ENCODE measurements at places on chromosomes 2 and 18.
A peak's percentile ranks its signal among the peaks of the same experiment; 100 is the strongest.

GRCh38 chr2:142874293-142874814 is 3.1 kb upstream of the KYNU start:
- DNase-seq, result no peak

GRCh38 chr2:224687156-224687555 is 29.0 kb downstream of the CCDC195 start:
- DNase-seq, result no peak

GRCh38 chr18:41370740-41371139 is 584.3 kb upstream of the PIK3C3 start:
- no peak for DNase-seq

DNA sequence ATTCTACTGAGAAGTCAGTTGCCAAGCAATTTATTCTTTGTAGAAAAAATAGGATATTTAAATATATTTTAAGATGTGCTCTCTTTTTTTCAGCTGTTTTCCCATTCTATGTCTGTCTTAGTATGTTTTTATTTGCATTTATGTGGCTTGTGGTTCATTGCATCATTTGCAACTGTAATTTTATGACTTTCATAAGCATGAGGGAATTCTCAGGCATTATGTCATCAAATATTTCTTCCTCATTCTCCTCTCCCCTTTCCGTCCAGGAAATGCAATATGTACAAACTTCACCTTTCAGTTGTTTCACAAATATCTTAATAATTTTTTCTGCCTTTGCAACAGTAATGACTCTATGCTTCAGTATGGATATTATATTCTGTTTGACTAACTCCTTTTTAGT is 560.2 kb upstream of the LRATD1 start:
- no peak for DNase-seq

- DNase-seq, result no peak
Observed at GRCh38 chr2:48728840-48729239, 26.7 kb downstream of the LHCGR start.

- no peak for DNase-seq
Observed at GRCh38 chr2:21664083-21664482, 540.3 kb downstream of the TDRD15 start.

DNA sequence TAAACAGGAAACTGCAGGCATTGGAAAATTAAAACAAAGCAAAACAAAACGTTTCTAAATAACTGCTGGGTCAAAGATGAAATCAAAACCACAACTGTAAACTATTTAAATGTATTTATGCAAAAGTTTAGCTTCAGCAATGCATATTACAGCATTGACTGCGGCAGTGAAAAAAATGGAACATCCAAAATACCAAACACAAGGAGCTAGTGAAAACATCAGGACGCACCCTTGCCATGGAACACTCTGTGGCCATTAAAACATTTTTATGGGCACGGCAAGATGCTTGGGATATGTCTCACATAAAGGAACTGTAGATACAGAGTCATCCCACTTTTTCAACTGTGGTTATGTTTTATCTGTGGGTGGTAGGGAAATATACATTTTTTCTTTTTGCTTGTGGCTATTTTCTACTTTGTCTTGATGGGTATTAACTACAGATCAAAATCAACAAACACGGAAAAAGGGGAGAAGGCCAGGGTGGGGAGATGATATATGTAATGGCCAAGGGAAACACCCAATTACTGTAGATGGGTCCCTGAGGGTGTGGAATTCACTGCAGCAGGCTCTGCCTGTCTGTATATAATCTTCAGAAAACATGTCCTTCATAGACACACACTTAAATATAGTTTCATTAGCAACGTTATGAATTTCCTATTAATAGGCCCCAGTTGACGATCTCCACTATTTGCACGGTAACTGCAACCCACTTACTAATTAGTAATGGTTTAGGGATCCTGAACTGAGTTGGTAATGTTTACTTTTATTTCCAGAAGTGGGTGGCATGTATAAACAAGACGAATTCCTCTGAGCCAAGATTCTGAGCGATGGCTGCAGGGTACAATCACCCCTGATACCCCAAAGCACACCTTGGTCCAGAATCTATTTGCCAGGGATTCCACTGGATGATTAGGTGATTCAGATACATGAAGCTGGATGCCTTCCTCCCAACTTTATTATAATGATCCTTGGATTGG is 110.5 kb downstream of the ACKR3 start:
- no peak for DNase-seq

- no peak for DNase-seq
Observed at GRCh38 chr2:206471524-206472062, 28.3 kb downstream of the ADAM23 start.

DNA sequence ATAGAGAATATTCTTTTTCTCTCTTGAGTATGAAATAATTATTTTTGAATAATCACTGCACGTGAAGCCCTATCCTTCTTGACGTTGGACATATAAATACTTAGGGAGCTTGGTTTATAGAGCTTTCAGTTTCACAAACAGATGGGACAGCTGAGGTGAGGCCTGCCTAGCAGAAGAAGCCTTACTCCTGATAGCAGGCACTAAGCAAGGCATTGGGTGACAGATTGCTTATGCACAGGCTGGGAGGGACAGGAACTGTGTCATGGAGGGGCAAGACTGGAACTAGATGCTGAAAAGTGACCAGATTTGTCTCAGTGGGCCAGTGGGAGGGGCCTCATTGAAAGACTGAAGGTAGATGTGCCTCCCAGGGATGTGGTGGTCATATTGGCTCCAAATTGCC is 220.8 kb downstream of the NEDD4L start:
- DNase-seq, result no peak

- DNase-seq, result peak; percentile 17
Observed at GRCh38 chr2:157596992-157597681, 31.5 kb downstream of the ACVR1C start.

- DNase-seq, result peak; percentile 23
Observed at GRCh38 chr18:11851806-11852337, 659 bp downstream of the CHMP1B start.

DNA sequence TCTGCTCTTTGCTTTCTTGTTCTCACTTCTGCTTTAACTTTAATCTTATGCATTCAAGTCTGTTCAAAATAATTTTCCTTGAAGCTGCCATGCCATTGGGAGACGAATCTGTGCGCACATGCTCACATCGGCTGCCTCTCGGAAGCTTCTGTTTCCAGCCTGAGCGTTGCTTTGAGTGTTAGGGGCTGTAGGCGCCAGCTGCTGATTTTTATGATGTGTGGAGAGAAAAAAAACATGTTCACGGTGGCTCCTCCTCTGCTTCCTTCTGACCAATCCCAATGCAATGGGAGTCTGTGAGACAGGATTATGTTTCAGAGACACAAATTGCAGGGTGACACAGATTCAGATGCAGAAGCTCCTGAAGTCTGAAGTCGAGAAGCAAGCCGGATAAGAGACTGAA is at the start of gene MC4R:
MC4R (minus strand) TSS at position 180 of the 400 bp plus-strand sequence. CDS start 426 bp downstream, outside the sequence.
- DNase-seq, result no peak

GRCh38 chr2:28507796-28508764 is 12.2 kb downstream of the PLB1 start:
- DNase-seq, result no peak

DNA sequence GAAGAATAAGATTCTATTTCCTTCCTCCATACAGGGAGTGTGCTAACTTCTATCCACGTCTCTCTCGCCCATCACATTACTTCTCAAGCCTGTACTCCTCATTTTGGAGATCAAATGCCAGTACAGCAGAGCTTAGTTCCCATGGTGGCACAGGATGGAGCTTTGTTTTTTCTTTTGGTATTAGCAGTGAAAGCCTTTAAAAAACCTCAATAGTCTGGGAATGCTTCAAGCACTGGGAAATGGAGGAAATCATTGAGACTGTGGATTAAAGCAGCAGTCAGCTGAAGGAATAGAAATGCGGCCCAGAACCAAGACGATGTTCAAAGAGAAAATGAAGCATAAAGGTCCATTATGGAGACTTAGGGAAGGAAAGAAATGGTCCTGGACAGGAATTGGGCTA is 102.3 kb downstream of the NRXN1 start:
- no peak for DNase-seq

GRCh38 chr2:61726456-61727209 is 127.2 kb downstream of the FAM161A start:
- no peak for DNase-seq

- no peak for DNase-seq
Observed at GRCh38 chr18:54679318-54680149, 88.5 kb downstream of the DYNAP start.

GRCh38 chr2:234111523-234111922 is 61.0 kb downstream of the SPP2 start:
- DNase-seq, result no peak

- DNase-seq, result no peak
Observed at GRCh38 chr2:120372816-120373215, 26.9 kb downstream of the INHBB start.

DNA sequence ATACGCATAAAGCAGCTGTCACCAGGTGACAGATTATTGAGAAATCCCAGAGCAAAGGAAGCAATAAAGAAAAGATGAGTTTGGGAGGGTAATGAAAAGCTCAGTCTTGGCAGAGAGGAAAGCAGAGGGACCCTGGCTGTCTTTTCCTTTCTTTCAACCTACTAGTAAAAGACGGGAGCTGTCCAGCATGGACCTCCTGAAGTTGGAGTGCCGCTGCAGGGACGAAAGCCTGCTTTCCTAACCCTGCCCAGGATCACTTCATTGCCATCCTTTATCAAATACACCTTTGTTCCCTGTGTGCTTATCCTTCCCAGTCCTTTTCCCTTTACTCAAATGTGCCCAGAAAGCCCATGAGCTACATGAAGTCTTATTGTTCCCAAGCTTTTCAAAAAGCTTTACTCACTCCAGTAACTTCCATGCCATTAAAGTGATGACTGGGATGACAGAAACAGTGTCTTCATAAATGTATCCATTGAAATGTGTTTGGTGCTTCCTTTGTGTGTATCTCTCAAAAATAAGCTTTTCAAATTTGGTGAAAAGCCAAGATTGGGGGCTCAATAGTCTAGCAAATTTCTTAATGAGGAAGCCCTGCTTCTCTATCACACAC is 3.7 kb upstream of the SPR start:
- DNase-seq, result no peak

DNA sequence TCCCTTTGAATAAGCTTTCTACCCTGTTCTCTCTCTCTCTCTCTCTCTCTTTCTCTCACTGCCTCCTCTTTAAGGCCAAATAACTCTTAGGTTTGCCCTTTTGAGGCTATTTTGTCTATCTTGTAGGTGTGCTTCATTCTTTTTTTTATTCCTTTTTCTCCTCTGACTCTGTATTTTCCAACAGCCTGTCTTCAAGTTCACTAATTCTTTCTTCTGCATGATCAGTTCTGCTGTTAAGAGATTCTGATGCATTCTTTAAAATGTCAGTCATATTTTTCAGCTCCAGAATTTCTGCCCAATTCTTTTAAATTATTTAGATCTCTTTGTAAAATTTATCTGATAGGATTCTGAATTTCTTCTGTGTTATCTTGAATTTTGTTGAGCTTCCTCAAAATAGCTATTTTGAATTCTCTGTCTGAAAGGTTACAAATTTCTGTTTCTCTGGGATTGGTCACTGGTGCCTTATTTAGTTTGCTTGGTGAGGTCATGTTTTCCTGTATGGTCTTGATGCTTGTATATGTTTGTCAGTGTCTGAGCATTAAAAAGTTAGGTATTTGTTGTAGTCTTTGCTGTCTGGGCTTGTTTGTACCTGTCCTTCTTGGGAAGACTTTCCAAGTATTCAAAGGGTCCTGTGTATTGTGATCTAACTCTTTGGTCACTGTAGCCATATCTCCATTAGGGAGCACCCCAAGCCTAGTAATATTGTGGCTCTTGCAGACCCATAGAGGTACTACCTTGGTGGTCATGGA is 35.4 kb upstream of the DYNC1I2 start:
- no peak for DNase-seq

DNA sequence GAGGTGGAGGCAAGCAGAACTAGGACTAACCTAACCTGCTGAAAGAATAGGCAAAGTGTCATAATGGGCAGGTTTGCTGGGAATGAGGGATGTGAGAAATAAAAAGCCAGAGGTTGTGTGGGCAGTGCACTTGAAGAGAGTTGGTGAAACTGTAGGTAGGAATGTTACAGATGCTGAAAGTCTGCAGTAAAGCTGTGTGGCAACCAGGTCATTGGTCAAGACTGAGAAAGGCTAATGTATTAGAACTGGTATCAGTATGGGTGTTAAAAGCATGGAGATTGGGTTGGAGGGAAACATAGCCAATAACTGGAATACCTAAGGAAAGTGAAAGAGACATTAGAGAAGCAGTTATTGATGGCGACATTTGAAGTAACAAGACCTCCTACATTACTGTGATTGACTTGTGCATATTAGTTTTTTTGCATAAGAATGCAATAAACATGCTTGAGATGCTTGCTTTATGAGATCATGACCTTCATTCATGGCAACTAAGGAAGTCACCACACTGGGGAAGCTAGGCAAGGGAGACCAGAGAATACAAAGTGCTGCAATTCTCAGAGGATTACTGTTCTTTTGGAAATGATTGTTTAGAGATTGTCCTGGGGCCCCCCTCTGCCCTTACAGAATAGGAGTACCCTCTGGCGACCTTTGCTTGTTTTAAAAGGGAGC is 11.8 kb downstream of the GULP1 start:
- no peak for DNase-seq

DNA sequence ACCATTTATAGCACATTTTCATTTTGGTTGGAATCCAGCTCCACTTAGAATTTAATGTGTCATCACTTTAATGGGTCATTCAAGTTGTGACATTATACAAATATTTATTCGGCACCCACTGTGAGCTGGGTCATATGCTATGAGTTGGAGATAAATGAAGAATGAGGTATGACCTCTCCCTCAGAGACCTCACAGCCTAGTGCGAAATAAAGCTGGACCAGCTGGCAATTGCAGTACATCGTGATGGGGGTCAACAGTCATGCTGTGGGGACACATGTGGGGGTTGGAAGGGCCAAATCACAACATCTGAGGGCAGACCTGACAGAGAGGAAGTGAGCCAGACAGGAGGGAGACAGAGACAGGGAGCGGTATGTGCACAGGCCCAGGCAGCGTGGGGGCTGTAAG is 175.4 kb downstream of the MAIP1 start:
- no peak for DNase-seq

- DNase-seq, result no peak
Observed at GRCh38 chr2:236177967-236178889, 10.0 kb upstream of the GBX2 start.

DNA sequence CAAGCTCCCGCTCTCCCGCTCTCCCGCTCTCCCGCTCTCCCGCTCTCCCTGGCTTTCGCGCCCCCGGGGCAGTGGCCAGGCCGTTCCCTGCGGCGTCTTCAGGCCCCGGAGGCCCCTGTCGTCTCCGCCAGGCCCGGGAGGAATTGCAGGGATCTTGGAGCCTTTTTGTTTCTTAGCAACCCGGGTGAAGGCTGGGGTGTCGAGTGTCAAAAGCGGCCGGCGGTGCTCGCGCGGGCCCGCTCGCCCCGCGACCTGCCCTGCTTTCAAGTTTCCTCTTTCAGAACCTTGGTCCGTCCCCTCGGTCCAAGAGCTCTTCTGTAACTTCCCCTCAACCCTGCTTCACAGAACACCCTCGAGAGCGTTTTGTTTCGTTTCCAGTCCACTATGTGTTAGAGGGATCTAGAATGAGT is 1.4 kb downstream of the RNF138 start:
- peak; percentile 19 for DNase-seq

All from effector CD8-positive, alpha-beta T cell (primary cell).